Activated naive CD4-positive, alpha-beta T cell (primary cell): ENCODE measurements at places on chromosomes 6 and 20.

GRCh38 chr6:90454836-90455427 is 131.9 kb downstream of the MAP3K7 start:
- DNase-seq, result no peak

DNA sequence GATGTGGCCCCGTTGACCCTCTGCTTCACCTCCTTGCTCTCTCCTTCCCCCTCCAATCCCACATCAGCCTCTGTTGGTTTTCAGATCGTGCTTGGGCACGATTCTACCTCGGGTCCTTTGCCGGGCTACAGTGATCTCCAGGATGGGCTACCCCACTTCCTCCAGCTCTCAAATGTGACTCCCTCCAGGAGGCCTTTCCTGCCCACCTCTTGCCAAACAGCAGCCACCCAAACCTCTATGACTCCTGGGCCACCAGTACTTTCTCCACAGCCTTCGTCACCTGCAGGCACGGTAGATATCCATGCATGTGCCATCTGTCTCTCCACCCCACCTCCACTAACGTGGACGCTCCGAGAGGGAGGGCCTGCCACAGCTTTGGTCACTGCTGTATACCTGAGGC is 55.9 kb upstream of the NXT1 start:
- DNase-seq, result no peak

DNA sequence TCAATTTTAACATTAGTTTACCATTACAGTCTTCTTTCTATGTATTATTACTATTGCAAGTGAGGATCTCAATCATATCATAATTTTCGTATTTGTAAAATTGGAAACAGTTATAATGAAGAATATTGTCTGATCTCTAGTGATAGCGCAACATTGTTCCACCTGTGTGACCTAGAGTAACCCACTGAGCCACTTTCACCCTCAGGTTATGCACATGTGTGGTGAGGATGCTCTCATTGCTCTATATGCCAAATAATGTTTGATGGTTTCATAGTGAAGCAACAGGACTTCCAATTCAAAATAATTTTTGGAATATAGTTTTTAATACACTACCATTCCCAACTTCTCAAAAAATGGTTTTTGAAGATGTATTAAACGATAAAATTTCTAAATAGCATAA is 603.1 kb upstream of the MAN1A1 start:
- no peak for DNase-seq

GRCh38 chr6:57089265-57089664 is 723 bp upstream of the ZNF451 start:
- DNase-seq, result no peak

GRCh38 chr20:14332866-14333265 is 4.5 kb downstream of the FLRT3 start:
- DNase-seq, result no peak
